ENCODE measurements at places on chromosomes 6 and 20.

- DNase-seq = no peak
Measured at GRCh38 chr6:47452899-47453298, 24.7 kb upstream of the CD2AP start.

GRCh38 chr6:153449279-153449678 is 318.2 kb upstream of the RGS17 start:
- no peak for DNase-seq

- DNase-seq = no peak
Measured at GRCh38 chr20:18669241-18670019, 81.6 kb downstream of the DTD1 start.

- no peak for DNase-seq
Measured at GRCh38 chr20:45890077-45890984, 677 bp downstream of the NEURL2 start.

GRCh38 chr6:44487586-44487985 is 100.1 kb downstream of the CDC5L start:
- no peak for DNase-seq
